ENCODE measurements at places on chromosomes 12 and 14. TPM values are rescaled to one million over a fixed set of nuclear protein-coding genes. Genes with fewer than 3 reads are reported as not detected.

- H3K36me3 ChIP-seq = no peaks in the 10 kb centered on the region
- no peak overlapping the region for H3K4me3 ChIP-seq
Observed at GRCh38 chr12:108910336-108910735, 30.4 kb downstream of the DAO start.

- H3K27ac ChIP-seq = no peak overlapping the region
- H3K27me3 ChIP-seq = no peaks in the 10 kb centered on the region
- no peaks in the 10 kb centered on the region for H3K36me3 ChIP-seq
- DNase-seq = no peak
Observed at GRCh38 chr12:90015228-90015627, 306.6 kb upstream of the ATP2B1 start.

FOXN4 gene
- not detected for total RNA-seq

ATP6V1D gene
- 67.9 TPM for total RNA-seq

- H3K36me3 ChIP-seq = no peaks in the 10 kb centered on the region
- no peaks in the 10 kb centered on the region for H3K27me3 ChIP-seq
- H3K27ac ChIP-seq = no peak overlapping the region
- H3K4me3 ChIP-seq = no peak overlapping the region
- no peaks in the 10 kb centered on the region for H3K4me1 ChIP-seq
- no peak for DNase-seq
Observed at GRCh38 chr12:17370621-17371020, 719.4 kb downstream of the RERGL start.

PCED1B gene
- total RNA-seq = 10.9 TPM

DNA sequence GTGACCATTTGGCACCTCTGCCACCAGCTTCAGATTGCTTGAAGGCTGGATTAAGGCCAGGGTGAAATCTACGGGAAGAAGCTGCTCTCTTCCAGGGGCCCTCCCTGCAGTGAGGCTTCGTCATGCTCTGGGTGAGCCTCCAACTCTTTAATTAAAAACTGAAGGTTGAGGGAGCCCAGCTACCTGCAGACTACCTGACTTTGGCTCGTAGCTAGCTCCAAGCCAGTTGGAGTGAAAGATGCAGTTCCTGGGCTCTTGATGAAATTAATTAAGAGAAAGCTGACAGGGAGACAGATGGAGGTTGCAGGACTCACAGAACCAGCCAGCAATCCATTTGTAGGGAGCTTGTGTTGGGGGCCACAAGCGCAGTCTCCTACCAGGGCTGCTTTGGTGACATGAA is 168.5 kb upstream of the SFSWAP start:
- H3K27me3 ChIP-seq = peaks cover 52% of the 10 kb centered on the region
- no peaks in the 10 kb centered on the region for H3K4me1 ChIP-seq
- no peaks in the 10 kb centered on the region for H3K36me3 ChIP-seq
- no peak overlapping the region for H3K27ac ChIP-seq
- DNase-seq = no peak

NRXN3 gene
- not detected for total RNA-seq

- H3K4me1 ChIP-seq = peaks cover 21% of the 10 kb centered on the region
- no peaks in the 10 kb centered on the region for H3K27me3 ChIP-seq
- peak; percentile 41 for DNase-seq
- H3K27ac ChIP-seq = no peak overlapping the region
- H3K4me3 ChIP-seq = no peak overlapping the region
- H3K36me3 ChIP-seq = peaks cover 33% of the 10 kb centered on the region
Observed at GRCh38 chr12:12983420-12984035, 16.5 kb downstream of the HEBP1 start.

DNA sequence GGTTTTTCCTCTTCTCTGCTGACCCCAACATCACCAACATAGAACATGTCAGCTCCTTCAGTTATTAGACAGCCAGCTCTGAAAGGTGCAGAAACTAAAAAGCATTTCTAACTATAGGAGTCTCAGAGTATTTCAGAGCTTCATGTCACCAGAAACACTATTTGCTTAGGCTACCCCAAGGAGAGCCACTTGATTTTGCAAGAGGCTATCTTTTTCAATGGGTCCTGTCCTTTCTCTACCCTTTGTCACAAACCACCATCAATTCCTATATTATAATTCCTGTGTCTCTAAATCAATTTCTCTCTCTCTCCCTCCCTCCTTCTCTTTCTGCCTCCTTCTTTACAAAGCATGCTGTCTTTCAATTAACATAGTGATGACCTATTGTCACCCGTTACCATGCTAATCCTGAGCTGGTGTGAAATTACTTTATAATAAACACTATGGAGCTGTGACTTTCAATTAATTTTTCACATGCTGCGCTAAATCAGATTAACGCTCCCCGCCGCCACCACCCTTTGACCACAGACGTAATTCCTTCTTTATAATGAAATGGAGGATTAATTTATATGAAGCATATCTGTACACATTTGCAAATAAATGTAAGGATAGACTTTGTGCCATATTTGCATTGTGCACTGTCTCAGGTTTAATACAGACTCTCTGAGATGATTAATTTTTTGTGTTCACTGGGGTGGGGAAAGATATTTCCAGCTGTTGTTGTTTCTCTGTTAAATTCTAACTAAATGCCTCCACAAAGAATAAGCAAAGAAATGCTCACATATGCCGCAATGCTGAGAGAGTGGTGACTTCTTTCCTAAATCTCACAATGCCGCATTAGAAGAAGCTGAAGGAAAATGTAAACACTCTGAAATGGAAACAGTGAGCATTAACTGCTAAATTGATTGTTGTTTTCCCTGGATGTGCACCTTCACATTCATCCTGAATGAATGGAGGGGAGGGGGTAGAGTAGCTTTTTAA is 418.6 kb downstream of the PDZRN4 start:
- H3K27me3 ChIP-seq = no peaks in the 10 kb centered on the region
- H3K36me3 ChIP-seq = no peaks in the 10 kb centered on the region
- no peak overlapping the region for H3K4me3 ChIP-seq
- no peaks in the 10 kb centered on the region for H3K4me1 ChIP-seq
- no peak overlapping the region for H3K27ac ChIP-seq

DNA sequence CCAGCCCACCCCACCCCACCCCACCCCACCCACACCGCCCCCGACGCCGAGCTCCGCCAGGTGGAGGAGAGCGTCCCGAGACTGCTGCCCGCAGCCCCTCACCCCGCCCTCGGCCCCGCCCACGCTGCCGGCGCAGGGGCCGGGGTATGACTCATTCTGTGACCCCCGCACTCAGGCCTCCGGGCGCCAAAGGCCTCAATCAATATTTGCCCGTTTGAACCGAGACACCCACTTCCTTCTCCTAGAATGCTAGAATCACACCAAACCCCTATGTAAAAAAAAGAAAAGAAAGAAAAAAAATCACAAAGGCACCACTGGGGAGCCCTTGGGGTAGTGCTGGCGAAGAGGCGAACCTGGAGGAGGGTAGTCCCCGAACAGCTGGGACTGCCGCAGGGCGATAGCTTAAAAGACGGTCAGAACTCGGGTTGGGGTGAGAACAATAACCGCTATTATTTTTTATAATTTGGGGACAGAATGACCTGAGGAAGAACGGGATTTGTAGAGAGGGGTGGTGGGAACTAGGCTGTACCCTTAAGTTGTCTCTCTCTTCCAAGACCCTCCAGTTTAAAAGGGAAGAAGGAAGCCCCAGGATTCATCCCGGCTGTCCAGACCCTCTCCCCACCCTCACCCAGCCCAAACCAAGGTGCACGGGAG is 894 bp downstream of the KRT8 start:
- H3K27me3 ChIP-seq = no peaks in the 10 kb centered on the region
- H3K36me3 ChIP-seq = peaks cover 49% of the 10 kb centered on the region
- peak; percentile 62 for DNase-seq
- peak overlapping the region; percentile 100 for H3K4me3 ChIP-seq

GRCh38 chr12:1662761-1663439 is 28.0 kb upstream of the ADIPOR2 start:
- peak overlapping the region; percentile 62 for H3K27ac ChIP-seq
- peak overlapping the region; percentile 63 for H3K4me3 ChIP-seq
- H3K27me3 ChIP-seq = no peaks in the 10 kb centered on the region
- peak; percentile 86 for DNase-seq
- H3K4me1 ChIP-seq = peaks cover 16% of the 10 kb centered on the region

- no peak overlapping the region for H3K4me3 ChIP-seq
- H3K4me1 ChIP-seq = no peaks in the 10 kb centered on the region
- H3K27ac ChIP-seq = no peak overlapping the region
- no peaks in the 10 kb centered on the region for H3K27me3 ChIP-seq
- no peak for DNase-seq
Observed at GRCh38 chr14:23481362-23481970, 12.0 kb downstream of the NGDN start.

TAS2R19 gene
- 3.3 TPM for total RNA-seq

DNA sequence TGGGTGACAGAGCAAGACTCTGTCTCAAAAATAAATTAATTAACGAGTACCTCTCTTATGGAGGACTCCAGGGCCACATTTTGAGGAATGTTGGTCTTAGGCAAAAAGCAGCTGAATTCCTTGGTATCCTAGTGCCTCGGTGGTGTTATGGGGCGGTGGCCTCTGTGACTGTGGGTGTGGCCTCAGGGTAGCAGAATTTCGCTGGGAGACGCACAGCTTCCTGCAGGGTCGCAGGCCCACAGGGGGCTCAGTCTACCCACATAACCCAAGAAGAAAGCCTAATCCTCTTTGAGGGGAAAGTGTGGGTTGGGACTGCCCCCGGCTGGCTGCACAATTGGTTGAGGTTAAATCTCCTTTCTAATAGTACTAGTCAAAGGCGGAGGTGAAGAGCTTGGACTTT is 11.2 kb upstream of the SERPINA4 start:
- no peak overlapping the region for H3K27ac ChIP-seq
- no peak overlapping the region for H3K4me3 ChIP-seq
- DNase-seq = no peak
- H3K27me3 ChIP-seq = no peaks in the 10 kb centered on the region
- no peaks in the 10 kb centered on the region for H3K4me1 ChIP-seq
- no peaks in the 10 kb centered on the region for H3K36me3 ChIP-seq

EP400 gene
- 50.3 TPM for total RNA-seq

ARMH4 gene
- not detected for total RNA-seq

DLK1 gene
- total RNA-seq = not detected

RPL10L gene
- total RNA-seq = not detected

PLEKHH1 gene
- 13.6 TPM for total RNA-seq

DNA sequence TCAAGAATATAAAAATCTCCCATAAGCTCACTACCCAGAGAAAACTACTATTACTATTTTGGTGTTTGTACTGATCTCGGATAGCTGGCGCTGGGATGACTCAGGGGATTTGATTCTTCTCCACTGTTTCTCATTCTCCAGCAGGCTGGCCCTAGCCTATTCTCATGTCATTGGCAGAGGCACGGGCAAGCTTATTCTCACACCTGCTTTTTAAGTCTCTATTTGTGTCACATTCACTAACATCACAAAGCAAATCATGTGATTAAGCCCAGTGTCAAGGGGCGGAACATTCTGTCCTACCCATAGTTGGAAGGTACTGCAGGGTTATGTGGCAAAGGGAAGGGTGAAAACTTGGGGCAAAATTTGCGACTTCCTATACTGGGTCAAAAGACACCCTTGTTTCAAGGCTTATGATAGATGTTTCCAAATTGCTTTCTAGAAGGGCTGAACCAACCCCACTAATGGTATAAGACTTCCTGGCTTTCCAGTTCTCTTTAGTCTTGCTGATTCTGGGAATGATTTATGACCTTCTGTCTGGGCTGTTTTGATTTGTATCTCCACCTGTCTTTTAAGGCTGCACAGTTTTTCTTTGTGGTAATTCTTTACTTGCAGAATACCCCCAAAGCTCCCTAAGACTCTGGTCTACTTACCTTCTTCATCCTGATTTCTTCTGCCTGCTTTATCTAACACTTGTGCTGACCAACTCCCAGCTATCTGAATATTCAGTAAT is 406.4 kb downstream of the NRXN3 start:
- DNase-seq = no peak
- H3K27me3 ChIP-seq = no peaks in the 10 kb centered on the region
- H3K4me3 ChIP-seq = no peak overlapping the region
- H3K27ac ChIP-seq = no peak overlapping the region
- H3K36me3 ChIP-seq = no peaks in the 10 kb centered on the region

GRCh38 chr14:20681348-20682126 is 2.8 kb upstream of the RNASE4 start:
- H3K4me3 ChIP-seq = peak overlapping the region; percentile 75
- H3K36me3 ChIP-seq = no peaks in the 10 kb centered on the region
- H3K4me1 ChIP-seq = peaks cover 21% of the 10 kb centered on the region
- peak; percentile 73 for DNase-seq
- peak overlapping the region; percentile 82 for H3K27ac ChIP-seq

DNA sequence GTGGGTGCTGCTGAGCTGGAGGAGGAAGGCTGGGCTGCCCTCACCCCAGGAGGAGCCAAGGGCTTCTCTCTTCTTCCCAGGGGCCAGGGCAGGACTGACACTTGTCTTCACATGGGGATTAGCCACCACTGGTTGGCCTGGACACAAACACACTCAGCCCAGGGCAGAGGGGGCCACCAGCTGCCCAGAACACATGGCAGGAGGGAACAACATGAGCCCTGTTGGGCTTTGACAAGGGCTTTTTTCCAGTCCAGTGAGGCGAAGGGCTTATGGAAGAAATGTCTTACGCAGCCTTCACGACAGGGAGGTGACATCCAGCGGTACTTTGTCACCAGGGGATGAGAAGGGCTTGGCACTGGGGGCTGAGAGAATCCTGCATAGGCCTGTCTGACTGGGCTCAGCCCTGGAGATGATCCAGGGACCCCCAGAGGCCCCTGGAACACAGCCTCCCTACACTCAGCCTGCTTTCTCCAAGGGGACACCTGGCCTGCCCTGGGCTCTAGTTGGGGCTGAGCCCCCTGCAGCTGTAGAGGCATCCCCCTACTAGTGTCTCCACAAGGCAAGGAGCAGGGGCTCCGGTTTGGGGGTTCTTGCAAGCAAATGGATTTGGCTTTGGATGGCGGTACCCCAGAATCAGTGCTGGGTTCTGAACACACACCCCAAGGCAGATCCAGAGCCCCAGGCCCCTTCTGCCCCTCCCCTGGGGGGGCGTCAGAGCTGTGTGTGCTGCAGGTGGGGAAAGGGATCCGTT is 18.9 kb downstream of the ARL6IP4 start:
- H3K4me3 ChIP-seq = no peak overlapping the region
- no peaks in the 10 kb centered on the region for H3K36me3 ChIP-seq
- H3K27me3 ChIP-seq = no peaks in the 10 kb centered on the region
- H3K27ac ChIP-seq = no peak overlapping the region

OR4Q2 gene
- total RNA-seq = not detected

DNA sequence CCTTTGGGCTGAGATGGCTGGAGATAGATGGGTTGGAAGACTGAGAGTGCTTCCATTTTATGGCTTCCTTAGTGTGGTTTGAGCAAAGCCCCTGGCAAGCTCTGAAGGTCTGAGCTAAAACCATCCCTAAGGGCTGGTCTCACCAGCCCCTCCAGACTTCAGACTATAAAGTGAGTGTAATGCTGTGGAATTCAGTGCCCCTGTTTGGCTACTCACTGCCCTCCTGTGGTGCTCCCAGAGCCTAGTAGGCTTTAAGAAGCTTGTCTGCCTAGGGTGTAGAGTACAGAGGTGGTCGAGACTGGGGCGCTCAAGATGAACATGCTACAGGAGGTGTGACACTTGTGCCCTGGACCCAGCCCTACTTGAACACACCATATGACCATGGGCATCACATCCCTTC is 246.7 kb upstream of the FKBP4 start:
- H3K27me3 ChIP-seq = peaks cover 66% of the 10 kb centered on the region
- no peaks in the 10 kb centered on the region for H3K36me3 ChIP-seq
- DNase-seq = no peak
- H3K27ac ChIP-seq = no peak overlapping the region
- H3K4me1 ChIP-seq = no peaks in the 10 kb centered on the region

- H3K27ac ChIP-seq = no peak overlapping the region
- DNase-seq = peak; percentile 81
- no peaks in the 10 kb centered on the region for H3K4me1 ChIP-seq
- no peak overlapping the region for H3K4me3 ChIP-seq
- no peaks in the 10 kb centered on the region for H3K36me3 ChIP-seq
Observed at GRCh38 chr14:101665478-101666078, 95.9 kb upstream of the PPP2R5C start.

CARMIL3 gene
- not detected for total RNA-seq
